ENCODE measurements at places on chromosomes 4 and X. TPM values are rescaled to one million over a fixed set of nuclear protein-coding genes. Genes with fewer than 3 reads are reported as not detected.

ZDHHC15 gene
- 0.32 TPM for total RNA-seq

SSX2 gene
- not detected for total RNA-seq

ESX1 gene
- not detected for total RNA-seq

SPANXD gene
- not detected for total RNA-seq

SPATA4 gene
- not detected for total RNA-seq

MXRA5 gene
- 0.06 TPM for total RNA-seq

DNA sequence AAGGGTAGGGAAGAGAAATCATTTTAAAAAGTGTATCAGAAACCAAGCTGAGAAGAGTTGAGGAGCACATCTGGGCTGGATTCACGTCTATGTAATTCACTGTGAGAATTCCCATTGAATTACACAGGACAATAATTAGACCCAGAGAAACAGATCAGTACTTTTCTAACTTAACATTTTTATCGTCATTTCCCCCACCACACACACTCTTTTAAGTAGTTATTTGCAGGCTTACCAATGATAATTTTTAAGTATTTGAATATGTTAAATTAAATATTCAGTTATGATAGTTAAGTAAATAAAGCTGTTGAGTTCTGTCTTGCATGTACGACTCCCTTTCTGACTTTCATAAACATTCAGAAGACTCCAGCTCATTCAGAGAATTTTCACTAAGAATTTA, 165.4 kb upstream of the PITX2 start:
- no peak for DNase-seq

DNA sequence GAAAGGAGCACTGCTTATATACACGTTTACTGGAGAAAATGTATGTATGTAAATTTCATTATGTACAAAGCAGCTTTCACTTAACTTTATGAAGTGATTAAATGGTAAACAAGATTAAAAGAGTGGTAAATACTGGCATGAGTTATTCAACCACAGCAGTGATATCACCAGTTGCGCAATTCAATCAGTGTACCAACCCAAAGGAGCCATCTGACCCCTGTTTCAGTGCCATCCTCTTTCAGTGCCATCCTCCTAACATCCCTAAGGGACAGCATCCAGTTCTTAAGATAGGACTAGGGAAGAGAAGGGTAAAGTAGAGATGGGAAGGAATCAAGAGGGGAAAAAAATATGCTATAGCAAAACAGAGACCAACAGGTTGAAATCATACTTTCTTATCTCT, 16.2 kb downstream of the HPF1 start:
- no peak for DNase-seq

DNA sequence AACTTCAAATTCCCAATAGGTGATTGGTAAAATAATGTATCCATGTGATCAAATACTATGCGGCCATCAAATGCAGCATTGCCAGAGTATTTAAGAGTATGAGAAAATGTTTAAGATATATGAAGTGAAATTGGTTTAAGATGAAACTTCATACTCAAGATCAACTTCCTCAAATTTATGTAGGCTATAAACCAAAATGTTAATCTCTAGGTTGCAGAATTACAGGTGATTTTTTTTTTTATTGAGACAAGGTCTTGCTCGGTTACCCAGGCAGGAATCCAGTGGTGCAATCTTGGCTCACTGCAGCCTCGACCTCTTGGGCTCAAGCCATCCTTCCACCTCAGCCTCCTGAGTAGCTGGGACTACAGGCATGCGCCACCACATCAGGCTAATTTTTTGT, 25.3 kb downstream of the ACSL4 start:
- no peak for DNase-seq

DNA sequence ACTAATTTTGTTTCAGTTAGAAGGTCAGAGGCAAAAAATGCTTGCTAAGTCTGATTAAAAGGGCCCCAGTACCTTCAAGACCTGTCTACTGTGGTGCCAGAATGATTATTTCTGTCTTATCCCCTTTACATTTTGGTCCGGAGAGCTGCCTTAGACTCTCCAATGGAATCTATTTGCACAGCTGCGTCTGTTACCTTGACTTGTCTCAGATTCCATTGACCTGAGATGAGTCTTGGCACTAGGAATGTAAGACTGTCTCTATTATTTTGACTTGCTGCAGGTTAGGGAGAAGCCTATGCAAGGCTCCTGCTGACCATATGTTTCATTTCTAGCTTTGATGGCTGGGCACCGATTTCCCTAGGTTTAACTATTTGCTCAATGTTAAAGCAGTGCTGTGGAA, 457.6 kb downstream of the KCTD8 start:
- no peak for DNase-seq

DNA sequence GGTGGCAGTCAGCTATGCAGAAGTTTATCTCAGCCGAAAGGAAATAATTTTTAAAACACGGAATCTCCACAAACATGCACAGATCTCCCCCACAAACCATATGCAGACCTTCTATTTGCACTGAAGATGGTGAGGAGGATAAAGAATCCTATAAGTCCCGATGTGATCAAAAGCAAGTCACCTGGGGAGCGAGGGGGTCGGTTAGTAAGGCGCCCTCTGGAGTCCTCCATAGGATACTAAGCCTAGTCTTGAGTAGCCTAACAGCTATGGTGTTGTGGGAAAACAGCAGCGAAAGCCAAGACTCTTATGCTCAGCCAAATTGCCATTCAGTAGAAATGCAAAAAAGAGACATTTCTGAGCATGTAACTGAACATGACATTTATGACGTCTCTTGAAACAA, 210.9 kb downstream of the FRMPD4 start:
- DNase-seq, result no peak

- no peak for DNase-seq
These were observed 127.6 kb upstream of the HCCS start for GRCh38 chrX:10983526-10983925.

- no peak for DNase-seq
These were observed 21.1 kb upstream of the LRCH2 start for GRCh38 chrX:115255003-115255402.

DNA sequence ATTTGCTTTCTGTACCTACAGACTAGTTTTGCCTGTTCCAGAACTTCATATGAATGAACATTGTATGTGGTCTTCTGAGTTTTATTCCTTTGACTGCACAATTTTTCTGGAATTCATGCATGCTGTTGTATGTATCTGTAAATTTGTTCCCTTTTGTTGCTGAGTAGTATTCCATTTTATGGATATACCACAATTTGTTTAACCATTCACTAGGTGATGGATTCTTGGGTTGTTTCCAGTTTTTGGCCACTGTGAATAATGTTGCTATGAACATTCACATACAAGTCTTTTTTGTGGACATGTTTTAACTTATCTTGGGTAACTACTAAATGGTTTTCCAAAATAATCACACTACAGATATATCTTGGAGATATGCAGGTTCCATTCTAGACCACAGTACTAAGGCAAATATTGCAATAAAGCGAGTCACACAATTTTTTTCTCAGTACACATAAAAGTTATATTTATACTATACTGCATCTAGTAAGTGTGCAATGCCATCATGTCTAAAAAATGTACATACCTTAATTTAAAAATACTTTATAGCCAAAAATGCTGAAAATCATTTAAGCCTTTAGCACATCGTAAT, 58.7 kb downstream of the TSPAN5 start:
- no peak for DNase-seq

- no peak for DNase-seq
These were observed 12.2 kb upstream of the PDE6B start for GRCh38 chr4:613126-613525.

DNA sequence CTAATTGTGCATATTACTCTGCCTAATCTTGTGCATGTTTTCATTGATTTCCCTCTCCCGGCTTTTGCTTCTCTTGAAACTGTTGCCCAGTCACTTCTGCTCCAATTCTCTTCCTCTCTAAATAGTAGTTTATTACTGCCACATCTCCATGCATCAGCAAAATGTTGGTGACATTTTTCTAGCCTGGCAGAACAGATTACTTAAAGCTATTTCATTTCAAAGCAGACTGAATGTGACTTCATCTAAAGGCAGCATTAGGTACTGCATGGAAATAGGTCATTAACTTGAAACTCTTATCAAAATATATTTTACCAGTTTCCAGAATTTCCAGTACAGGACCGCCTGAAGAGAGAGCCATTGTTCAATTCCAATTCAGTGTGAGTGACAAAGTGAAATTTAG, 52.4 kb downstream of the HPGDS start:
- no peak for DNase-seq

- DNase-seq, result no peak
These were observed 564.7 kb upstream of the ACTRT1 start for GRCh38 chrX:128616933-128617332.

GRCh38 chrX:99010957-99011356, 1399.1 kb downstream of the PCDH19 start:
- no peak for DNase-seq

DNA sequence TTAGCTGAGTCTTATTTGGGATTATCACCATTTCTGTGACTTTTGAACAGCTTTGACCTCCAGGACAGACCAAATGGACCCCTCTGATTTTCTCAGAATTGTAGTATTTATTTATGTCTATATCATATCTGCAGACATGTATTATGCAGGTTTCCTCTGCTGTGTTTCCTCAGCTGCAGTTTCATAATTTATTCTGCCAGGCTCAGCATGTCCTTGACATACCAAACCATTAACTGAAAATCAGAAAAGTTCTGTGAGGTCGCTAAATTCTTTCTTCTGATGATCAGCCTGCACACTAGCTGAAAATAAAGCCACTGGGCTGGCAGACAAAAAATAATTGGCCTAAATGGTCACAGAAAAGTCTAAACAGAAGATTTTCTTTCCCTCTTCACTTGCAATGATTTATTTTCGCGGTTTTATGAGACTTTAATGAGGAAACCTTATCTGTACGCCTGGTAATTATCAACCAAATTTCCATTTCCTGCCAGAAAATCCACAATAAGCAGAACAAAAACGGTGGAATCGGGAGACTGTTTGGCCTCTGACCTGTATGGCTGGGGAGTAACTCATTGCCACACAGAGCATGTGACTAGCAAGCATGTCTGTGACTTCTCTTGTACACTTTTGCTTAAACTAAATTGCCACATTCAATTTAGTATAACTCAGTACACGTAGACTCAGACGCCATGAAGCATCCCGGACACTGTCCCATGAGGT, 150.9 kb downstream of the ENPP6 start:
- DNase-seq, result no peak

DNA sequence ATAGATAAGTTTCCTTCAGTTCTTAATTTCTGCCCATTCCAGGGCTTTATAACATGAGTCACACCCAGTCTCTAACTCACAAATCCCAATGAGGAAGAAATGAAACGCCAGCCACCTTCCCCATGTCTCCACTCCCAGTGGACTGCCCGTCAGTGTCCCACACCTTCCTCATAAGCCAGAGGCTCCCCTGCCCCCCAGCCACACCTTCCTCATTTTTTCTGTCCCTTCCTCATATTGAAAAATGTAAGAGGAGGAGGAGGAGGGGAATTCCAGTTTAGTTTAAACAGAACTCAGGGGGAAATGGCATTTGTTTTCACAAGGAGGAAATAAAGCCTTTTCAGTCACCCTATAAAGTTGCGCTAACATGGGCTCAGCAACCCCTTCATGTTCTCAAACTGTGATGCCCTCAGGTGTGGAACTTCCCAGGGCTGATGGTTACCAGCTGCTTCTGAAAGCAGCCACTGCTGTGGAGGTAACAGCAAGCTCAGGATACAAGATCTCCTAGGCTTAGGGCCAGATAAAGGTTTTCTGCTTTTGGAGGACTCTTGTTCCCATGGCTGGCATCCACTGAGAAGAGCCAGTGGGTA, 97.8 kb downstream of the PARM1 start:
- no peak for DNase-seq

DNA sequence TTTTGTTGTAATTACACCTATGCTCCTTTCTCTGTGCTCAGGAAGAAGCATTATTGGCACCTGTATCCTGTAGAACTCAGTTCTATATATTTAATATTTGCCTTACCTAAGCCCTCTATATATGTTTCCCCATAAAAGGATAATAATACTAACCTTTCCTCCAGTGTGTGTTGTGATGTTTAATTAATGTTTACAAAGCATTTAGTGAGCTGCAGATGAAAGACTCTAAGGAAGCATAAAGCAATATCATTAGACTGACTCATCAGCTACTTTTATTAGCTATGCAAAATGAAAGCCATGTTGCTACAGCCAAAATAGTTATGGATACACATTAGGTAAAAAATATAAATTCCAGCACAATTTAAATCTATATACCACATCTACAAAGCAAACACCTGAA, 93.6 kb upstream of the PTPN13 start:
- no peak for DNase-seq

DNA sequence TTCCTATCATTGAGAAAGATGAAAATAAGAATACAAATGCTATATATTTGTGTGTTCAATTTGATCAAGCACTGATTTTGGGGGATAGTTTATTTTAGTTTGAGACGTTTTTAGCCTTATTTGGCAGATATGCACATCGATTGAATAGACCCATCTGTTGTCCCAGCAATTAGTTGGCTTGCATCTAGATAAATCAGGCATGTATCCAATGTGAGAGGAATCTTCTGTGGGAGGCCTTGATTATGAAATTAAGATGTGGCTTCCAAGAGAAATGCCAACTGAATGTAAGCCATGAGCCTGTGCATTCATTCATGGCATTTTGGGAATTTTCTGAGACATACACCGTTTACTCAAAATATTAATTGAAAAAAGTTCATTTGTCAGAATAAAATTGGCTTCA, 623.1 kb downstream of the TECRL start:
- DNase-seq, result no peak
